ENCODE measurements at places on chromosomes 12 and 14.
A peak's percentile ranks its signal among the peaks of the same experiment; 100 is the strongest.

GRCh38 chr14:76640923-76641395 is 120.3 kb upstream of the VASH1 start:
- DNase-seq, result no peak

DNA sequence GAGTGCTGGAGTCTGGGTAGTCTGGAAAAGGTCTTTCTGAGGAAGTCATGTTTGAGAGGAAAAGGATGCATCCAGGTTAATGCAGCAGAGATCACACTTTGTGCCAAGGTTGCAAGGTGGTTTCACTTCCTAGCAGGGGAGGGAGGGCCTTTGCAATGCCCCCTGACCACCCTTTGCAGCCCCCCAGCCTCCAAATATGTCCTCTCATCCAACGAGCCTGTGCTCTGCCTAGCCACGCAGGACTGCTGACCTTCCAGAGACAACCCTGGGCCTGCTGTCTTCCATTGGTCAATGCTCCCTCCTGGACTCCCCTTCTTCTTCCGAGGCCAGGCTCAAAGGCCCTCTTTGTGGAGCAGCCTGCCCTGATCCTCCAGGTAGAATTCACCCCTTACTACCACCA is 47.3 kb upstream of the TUNAR start:
- DNase-seq, result no peak

DNA sequence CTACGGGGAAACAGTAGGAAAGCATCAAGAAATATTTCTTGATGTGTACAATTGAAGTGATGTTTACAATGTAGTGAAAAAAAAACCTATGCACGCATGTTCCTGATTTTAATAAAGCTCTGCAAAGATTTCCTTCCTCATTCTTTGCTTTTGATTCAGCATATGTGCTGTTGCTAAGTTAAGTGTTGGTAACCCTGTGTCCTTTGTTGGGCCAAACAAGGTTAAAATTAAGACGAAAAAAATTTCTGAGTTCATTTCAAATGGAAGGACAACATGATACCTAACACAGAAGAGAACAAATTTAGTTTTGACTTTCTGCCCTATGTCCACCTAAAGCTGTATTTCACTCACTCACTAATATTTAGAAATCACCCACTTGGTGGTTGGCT is 62.8 kb downstream of the PPP2R5C start:
- DNase-seq, result no peak

DNA sequence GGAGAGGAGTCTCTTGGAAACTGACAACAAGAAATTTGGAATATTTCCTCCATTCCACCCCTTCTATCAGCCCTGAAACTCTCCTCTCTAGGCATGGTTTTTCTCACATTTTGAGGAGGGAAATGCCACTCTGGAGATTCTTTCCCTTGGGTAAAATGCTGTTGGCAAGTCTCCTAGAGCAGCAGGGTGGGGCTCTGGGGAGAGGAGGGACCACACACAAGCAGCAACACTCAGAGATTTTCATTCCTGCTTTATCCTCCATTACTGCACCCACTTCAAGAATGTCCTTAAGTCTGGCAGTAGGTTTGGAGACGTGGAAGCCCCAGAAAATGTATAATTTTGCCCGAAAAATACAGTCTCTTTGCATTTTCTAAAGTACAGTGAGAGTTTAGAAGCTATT is 130.8 kb upstream of the FLRT2 start:
- DNase-seq, result no peak

- DNase-seq, result no peak
Observed at GRCh38 chr14:96126339-96126782, 78.3 kb upstream of the BDKRB2 start.

DNA sequence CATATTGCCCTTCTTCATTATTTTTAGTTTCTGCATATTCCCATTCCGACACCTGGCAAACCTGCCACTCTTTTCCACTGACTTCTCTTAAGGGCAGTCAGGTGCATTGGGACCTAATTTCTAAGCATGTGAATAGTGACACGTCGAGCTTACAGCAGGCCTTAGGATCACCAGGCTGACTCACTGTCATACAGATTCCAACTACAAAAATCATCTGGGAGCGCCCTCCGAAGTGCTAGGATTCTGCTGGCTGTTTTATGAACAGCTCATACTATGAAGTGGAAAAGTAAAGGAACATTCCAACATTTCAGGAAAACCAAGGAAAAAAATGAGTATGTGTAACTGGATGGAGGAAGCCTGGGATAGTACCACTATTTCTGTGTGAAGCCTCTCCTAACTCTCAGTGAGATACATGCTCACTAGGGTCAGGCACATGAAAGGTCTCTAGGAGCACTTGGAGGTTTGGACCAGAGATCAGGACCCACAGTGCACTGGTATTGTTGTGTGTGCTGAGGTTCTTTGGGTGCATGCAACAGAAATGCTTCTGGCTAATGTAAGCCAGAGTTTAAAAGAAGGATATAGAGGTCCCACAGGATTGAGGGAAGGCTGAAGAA is 257.4 kb downstream of the ZFP36L1 start:
- DNase-seq, result no peak

DNA sequence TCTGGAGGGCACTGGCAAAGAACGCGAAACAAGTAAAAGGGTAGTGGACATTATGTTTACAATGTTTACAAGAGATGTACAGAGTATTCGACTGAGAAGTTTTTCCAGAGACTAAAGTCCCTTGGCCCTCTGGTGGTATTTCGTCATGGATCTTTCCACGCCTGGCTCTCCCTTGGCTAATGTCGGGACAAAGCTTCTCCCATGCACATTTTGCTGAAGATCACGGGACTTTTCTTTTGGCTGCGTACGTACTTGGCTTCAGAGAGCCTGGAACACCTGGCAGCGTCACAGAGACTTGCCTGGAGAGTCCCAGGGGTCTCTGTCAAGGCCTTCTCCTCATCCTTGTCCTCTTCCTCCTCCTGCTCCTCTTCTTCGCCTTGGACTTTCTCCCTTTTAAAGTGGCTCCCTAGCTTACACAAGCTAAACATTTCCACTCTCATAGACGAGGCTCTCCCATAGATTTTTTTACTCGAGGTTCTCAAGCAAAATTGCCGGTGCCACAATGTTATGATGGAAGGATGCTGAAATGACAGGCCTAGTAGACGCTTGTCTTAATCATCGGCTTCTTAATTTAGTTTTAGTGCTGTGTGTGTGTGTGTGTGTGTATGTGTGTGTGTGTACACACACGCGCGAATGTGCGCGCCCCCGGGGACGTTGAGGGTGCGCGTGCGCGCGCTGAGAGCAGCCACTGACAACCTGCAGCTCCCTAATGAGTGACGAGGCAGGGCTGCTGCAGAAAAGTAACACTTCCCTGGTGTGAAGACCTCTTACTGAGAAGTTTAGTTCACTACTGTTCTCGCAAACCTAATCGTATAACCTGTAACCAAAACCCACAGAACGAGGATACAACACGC is 4.9 kb upstream of the FOXG1 start:
- no peak for DNase-seq

GRCh38 chr14:68703093-68703492 is 89.8 kb downstream of the ZFP36L1 start:
- no peak for DNase-seq

GRCh38 chr14:51285120-51285519 is 45.1 kb downstream of the TMX1 start:
- DNase-seq, result no peak

DNA sequence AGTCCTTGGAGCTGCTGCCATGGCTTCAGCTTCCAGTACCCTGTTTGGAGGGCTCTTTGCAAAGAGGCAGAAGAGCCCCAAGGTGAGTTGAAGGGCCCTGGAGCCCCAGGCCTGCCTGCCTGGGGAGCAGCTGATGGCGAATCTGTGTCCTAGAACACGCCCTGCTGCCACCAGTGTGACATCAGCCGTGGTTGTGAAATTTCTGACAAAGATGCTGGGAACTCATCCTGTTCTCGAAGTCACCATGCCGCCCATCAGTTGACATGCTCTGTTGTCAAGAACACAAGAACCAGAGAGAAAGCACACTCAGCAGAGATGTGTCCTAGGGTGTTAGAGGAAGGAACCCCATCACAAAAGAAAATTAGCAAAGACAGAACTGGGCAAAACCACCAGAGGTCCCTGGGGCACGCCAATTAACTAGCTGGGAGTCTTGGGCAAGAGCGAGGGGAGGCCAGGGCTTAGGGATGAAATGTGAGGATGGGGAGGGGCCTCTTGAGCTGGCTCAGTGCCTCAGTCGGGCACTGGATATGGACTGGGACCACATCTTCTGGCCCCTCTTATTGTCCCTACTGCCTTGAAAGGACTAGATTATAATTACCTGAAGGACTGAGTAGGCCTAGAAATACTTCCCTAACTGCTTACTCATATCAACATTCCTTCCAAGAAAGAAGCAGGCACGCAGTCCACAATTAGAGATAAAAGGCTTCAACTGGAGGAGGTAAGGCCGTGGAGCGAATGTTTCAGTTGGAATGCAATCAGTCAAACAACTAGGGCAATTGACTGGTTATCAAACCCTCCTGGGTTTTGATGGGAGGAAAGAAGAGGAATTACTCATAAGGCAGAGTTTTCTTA is 163.1 kb downstream of the CACNA1C start:
- no peak for DNase-seq

- no peak for DNase-seq
Observed at GRCh38 chr12:93152617-93153016, 223.5 kb upstream of the EEA1 start.

DNA sequence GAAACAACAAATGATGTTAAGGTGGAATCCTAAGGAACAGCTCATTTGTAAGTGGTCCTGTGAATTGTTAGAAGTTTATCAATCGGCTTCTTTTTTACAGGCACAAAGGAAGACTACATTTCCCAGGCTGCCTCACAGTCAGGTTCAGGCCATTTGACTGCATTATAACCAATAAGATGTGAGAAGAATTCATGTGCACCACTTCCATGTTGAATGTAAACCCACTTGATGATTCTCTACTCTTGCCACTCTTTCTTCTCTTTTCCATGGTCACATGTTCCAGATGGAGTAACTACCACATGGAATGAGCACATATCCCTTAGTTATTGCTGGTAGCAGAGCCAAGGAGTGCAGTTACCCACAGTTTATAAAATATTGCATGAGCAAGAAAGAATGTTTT is 67.1 kb upstream of the GZMB start:
- DNase-seq, result no peak

DNA sequence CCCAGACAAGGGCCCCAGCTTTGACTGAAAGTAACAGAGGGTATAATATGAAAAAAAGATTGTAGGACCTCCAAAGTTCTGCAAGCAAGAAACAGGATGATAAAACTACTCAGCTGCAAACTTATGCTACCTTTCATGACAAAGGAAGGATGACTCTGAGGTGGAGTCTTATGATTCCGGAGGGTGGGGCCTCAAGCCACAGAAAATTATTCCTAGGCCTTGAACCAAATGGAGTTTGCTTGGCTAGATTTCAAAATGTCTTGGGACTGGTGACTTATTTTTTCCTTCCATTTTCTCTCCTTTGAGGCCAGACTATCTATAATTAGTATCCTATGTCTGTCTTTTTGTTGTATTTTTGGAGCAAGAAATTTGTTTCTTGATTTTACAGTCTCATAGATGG is 336.4 kb downstream of the LRIG3 start:
- DNase-seq, result no peak

- no peak for DNase-seq
Observed at GRCh38 chr12:131266591-131267467, 313.1 kb downstream of the ADGRD1 start.

DNA sequence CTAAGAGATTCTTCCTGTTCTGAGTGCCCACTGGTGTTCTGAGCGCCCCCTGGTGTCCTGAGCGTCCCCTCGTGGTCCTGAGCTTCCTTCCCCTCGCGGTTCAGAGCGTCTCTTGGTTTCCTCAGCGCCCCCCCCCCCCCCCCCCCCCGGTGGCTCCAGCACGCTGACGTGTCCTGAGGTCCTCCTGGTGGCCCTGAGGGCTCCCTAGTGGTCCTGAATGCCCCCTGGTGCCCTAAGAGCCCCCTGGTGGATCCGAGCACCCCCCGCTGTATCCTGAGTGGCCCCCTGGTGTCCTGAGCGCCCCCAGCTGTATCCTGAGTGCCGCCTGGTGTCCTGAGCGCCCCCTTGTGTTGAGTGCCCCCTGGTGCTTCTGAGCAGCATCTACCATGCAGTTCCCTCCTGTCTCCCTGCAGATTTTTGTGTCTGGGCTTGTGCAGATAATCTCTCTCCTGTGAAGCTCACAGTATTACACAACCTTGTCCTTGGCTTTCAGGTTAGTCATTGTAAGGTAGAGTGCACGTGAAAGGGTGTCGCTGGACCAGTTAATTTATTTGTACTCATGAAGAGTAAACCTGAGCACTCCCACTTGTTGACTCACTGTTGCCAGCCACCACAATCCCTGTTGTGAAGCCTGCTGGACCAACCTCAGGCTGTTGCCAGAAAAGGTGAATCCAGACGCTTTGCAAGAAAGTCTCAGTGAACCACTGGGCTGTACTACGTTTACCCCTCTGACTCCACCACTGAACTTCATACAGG is 1168.4 kb downstream of the TMEM121 start:
- peak; percentile 11 for DNase-seq

GRCh38 chr14:64363265-64363846 is 24.8 kb upstream of the MTHFD1 start:
- no peak for DNase-seq

DNA sequence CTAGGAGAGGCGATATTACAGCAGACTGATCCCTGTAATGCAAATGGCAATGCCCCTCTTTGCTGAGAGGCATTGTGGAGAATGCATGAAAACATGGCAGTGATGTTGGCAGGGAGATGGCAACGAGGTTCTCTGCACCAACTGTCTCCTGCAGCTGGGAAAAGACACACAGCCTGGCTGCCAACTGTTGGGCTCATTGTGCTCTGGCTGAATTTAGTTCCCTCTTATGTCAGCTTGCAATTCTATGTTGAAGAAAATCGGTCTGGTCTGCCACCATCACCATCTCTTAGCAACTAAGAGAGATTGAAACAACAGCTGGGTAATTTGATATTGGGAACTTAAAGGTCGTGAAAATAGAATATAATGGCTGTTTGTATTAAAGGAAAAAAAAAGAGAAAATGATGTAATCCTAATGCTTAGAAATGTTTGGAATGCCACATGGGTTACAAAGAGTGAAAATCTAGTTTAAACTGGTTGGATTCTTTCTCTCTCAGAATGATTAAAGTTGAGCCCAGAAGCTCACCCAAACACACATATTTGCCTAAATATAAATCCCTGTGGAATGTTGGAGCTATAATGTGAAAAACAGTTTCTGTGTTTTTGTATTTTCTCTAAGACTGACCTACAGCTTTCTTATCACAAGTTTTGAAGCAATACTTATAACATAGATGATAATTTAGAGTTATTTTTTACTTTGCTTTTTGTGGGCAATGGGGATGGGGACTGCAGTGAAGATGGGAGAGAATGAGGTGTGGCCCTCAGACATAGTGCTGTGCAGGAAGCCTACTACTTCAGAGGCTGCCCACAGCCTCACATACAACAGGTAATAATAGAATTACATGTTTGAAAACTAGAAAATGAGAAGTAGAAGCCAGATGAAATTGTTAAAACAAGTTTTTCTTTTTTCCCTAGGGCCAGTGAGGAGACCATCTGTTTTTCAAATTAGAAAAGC is 143.7 kb downstream of the AKAP6 start:
- no peak for DNase-seq

Data from stimulated activated CD4-positive, alpha-beta T cell treated with anti-CD3 and anti-CD28 coated beads, Interleukin-1b, Interleukin-23, amount 100 ng/mL, for 1 hour (primary cell).